AML-193 (cell line): ENCODE measurements at places on chromosomes 4 and X.

GRCh38 chr4:143251348-143251747 is 66.6 kb downstream of the USP38 start:
- DNase-seq = no peak

GRCh38 chr4:119041951-119042560 is 93.6 kb upstream of the MYOZ2 start:
- peak; percentile 76 for DNase-seq

- peak; percentile 18 for DNase-seq
Measured at GRCh38 chrX:40152741-40153344, 55.1 kb upstream of the BCOR start.

DNA sequence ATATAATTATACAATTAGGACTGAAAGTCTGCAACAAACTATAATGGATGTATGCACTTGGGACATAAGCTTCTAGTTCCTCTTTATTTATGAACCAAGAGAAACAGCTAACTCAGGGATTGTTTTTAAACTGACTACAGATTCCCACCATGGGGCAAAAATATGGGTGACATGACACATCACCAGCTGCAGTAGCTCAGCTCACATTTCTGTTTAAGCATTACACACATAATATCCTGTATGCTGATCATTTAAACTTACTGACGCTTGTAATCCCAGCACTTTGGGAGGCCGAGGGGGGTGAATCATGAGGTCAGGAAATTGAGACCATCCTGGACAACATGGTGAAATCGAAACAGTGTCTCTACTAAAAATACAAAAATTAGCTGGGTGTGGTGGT is 11.5 kb downstream of the FGB start:
- DNase-seq = no peak

DNA sequence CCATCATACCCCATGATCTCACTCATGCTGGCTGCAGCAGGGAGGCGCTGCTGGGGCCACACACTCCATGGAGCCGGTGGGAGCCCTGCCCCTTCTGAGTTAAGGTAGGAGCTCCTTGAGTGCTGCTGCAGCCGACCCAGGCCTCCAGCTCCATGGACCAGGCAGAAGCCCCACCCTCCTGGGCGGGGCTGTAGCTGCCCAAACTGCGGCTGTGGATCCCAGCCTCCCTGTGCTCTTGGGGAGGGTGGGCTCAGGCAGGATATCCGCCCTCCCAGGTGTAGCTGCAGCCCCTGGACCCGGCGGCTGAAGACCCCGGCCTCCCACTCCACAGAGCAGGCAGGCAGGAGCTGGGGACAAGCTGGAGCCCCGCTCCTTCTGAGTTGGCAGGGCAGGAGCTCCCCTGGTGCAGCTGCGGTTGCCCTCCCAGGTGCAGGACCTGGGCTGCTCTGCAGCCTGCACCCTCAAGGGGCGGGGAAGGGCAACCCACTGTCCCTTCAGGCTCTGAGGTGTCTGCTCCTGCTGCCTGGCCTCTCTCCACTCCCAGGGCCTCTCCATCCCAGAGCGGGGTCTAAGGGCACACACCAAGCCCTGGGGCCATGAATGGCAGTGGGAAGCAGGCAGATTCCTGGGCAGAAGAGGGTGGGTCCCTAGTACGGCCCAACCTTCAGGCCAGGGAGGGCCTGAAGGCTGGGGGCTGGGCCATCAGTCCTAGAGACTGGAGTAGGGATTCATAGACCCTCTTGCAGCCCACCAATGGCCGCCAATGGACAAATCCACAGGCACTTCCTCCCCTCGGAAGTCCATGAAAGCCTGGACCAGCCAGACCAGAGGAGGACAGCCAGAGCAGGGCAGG is 466.1 kb downstream of the DTHD1 start:
- DNase-seq = no peak

DNA sequence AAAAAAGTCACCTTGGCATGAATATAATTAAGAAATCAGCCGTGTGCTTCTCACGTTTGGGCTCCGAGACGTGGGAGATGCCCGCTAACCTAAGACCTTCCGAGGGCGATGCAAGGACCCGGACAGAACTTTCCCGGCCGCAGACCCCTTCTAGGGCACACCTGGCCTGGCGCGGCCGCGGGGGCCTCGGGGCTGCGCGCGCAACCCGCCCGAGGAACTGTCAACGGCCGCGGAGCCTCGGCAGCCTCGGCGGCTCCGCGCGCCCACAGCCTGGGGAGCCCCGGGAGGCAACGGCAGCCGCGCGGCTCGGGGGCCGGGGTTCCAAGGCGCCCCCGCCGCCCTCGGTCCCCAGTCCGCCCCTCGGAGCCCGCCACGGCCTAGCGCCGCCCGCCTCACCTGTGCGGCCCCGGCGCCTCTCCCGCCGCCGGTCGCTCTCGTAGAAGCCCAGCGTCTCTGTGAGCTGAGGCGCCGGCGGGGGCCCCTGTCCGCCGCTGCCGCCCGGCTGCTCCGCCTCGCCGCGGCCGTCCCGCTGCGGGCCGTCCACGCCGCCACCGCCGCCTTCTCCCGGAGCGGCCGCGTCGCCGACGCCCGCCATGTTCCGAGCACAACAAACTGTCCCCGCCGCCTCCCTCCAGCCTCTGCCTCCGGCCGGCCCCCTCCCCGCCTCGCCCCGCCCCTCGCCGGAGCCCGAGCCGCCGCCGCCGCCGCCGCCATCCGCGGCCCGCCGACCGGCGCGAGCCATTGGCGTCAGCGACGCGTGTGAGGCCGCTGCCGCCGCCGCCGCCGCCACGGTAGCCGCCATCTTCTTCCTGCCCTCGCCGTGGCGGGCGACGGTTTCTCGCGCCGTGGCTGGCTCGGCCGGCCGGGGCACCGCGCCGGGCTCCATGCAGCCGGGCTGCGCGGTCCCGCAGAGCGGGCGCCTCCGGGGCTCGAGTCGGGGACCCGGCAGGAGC is at the start of gene TAPT1:
TAPT1 (minus strand) TSS at position 609 of the 953 bp plus-strand sequence; CDS start at position 595, 14 bp downstream.
- DNase-seq = peak; percentile 36

- no peak for DNase-seq
Measured at GRCh38 chr4:152512483-152512882, 23.4 kb downstream of the FBXW7 start.

DNA sequence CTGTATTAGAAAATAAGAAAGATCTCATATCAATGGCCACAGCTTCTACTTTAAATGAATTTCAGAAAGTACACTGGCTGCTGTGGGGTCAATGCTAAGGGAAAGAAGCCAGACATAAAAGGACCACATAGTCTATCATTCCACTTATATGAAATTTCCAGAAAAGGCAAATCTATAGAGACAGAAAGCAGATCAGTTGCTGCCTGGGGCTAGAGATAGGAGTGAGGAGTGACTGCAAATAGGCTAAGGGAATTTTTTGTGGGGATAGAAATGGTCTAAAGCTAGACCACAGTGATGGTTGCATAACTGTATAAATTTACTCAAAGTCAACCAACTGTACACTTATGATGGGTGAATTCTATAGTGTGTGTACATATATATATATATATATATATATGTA is 8.3 kb downstream of the GAB3 start:
- DNase-seq = no peak

DNA sequence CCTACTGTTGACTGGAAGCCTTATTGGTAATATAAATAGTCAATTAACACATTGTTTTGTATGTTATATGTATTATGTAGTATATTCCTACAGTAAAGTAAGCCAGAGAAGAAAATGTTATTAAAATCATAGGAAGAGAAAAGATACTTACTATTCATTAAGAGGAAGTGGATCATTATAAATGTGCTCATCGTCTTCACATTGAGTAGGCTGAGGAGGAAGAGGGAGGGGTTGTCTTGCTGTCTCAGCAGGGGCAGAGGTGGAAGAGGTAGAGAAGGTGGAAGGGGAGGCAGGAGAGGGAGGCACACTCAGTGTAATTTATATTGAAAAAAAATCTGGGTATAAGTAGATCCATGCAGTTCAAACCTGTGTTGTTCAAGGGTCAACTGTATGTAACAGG is 10.6 kb downstream of the CDKL5 start:
- no peak for DNase-seq

DNA sequence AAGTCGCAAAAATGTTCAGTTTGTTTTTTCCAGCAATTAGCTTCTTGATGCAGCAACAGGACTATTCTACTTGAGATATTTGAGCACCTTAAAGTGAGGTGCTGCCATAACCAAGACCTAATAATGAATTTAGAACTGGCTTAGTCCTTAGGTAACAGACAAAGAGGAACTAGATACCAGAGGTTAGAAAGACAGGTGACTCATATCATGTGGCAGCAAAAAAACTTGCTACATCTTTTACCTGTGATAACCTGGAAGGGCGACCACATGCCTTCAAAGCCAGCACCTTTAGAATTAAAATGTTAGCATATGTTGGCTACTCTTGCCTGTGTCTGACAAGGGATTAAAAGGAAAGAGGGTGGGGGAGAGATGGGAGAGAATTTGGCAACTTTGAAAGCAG is 90.4 kb downstream of the ARHGAP6 start:
- DNase-seq = no peak

- no peak for DNase-seq
Measured at GRCh38 chr4:7213807-7214206, 21.5 kb downstream of the SORCS2 start.

GRCh38 chrX:109511113-109511512 is 25.5 kb upstream of the NXT2 start:
- no peak for DNase-seq

DNA sequence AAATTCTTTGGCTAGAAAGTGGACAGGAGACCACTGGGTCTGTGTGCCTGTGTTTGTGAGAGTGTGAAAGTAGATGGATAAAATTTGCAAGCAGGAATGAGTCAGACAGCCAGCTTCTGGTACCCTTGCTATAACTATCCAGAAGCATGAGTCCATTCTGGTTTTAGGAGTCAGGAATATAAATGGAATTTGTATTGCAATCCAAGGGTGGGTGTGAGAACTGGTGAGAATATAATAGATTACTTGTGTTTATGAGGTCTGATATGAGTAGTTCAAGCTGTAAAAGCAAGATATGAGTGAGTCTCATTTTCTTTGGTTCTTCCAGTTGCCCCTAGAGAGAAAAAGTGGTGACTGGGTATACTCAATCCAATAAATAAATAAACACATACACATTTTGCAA is 212.7 kb upstream of the TAPT1 start:
- no peak for DNase-seq

DNA sequence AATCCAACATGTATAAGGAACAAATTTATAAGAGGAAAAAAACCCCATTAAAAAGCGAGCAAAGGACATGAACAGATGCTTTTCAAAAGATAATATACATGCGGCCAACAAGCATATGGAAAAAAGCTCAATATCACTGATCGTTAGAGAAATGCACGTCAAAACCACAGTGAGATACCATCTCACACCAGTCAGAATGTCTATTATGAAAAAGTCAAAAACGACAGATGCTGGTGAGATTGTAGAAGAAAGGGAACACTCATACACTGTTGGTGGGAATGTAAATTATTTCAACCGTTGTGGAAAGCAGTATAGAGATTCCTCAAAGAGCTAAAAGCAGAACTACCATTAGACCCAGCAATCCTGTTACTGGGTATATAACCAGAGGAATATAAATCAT is 465.4 kb downstream of the TMA16 start:
- DNase-seq = no peak

- DNase-seq = no peak
Measured at GRCh38 chr4:56859841-56860240, 38.3 kb upstream of the SPINK2 start.

DNA sequence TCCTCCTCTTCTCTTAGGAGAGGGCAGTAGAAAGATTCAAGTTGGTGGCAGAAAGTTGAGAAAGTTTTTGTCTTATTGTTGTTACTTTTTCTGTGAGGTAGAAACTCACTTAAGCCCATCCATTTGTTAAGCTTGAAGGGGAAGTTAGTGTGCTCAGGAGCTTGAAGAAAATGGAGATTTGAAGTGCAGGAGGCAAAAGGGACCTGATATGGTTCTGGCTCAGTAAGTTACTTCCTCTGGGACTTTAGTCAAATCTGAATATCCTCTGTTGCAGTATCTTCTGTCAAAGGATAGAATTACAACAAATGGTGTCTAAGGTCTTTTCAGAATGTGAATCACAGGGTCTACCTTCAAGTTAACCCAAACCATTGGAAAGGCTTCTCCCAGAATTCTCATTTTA is 46.2 kb downstream of the CXCL13 start:
- no peak for DNase-seq

- DNase-seq = no peak
Measured at GRCh38 chr4:189443341-189443740, 497.3 kb upstream of the FRG1 start.

DNA sequence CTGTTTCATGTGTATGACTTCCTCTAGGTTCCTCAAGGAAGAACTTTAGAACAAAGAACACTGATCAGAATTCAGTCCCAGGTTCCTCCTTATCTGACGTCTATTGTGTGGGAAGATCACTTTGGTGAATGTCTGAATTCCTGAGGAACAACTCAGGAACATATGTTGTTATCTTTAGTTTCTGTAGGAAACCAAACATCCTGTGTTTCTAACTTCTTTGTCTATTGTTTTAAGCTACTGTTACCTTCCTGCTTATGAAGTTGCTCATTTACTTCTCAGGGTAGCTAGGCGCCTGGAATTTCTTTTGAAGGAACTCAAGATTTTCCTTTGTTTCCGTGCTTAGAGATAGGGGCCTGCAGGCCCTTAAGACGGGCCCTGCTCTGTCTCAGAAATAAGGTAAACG is 46.2 kb downstream of the MAGEB5 start:
- no peak for DNase-seq
